ENCODE measurements at places on chromosomes 1 and 21.

DNA sequence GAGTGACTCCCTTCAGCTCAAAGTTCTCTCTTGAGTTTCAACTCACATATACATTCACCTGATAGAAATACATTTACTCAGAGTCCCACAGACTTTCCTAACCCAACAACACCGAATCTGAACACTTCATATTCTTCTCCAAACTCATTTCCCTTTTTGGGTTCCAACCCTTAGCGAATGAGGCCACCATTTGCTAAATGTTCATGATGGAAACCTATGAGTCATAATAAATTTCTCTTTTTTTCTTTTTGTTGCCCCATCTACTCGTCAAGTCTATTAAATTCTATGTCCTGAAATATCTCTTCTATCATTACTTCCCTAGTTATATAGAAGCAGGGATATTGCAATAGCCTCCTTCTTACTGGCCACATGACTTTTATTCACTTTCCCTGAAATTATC lies 100.1 kb downstream of the HLX start:
- DNase-seq: no peak

DNA sequence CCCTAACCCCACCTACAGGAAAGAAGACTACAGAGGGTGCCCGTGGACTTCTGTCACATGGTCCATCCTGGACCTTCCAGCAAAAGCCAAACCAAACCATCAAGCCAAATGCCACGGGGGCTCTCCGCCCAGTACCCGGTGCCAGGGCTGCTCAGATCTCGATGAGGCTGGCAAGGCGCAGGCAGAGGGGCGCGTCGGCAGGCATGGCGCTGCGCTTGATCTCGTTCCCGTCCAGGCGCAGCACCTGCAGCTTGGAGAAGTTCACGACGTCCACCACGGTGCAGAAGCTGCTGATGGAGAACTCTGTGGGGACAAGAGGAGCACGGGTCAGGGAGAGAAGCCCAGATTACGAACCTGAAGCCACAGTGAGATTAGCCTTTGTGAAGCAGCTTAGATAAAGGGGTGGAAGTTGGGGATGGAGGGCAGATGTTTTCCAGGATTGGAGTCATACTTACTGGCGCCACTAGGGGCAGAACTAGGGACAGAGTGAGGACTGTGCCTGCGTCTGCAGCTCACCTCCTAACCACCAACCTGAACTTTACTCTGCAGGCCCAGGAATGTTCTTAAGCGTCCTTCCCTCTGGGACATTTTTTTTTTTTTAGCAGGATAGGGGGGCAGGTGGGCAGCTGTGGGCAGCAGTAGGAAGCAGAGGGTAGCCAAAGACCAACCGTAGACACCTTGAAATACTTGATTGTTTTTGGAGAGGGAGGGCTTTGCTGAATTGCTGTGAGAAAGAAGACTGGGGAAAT lies 8.6 kb downstream of the FMOD start:
- DNase-seq: no peak

- no peak for DNase-seq
These were observed 48.6 kb upstream of the GPR52 start for GRCh38 chr1:174399211-174399610.

- no peak for DNase-seq
These were observed 12.5 kb downstream of the RBBP5 start for GRCh38 chr1:205109269-205109668.

DNA sequence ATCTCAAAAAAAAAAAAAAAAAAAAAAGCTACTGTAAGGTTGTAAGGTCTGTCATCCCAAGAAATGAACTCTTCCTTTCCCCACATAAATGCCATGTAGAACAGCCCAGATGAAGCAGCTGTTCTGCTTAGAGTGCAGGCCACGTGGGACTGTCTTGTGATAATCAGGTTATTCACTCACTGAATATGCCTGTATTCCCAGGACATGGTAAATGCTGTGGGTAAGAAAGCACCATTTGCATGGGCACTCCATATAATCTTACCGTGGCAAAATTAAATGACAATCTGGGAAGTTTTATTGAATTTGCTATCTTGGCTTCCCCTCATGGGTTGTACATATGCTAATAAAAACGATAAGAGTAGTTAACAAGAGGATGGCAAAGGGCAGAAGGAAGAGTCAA lies 13.8 kb downstream of the RGS5 start:
- no peak for DNase-seq

- no peak for DNase-seq
These were observed 26.6 kb upstream of the MPZL1 start for GRCh38 chr1:167695147-167695546.

DNA sequence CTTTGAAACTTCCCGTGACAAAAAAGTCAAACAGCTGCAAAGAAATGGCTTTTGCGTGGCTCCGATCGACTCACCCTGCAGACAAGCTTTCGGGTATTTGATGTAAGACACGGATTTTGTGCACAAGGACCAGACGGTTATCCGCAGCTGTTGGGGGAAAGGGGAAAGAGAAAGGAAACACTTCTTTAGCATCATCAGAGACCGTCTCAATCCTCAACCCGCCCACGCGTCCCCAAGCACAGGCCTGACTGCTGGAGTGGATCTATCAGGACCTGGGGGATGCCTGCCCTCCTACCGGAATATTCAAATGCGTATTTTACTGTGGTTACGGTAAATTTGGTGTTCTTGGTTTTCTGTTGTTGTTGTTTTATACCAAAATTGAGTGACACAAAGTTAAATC lies 11.2 kb downstream of the WRAP73 start:
- no peak for DNase-seq

DNA sequence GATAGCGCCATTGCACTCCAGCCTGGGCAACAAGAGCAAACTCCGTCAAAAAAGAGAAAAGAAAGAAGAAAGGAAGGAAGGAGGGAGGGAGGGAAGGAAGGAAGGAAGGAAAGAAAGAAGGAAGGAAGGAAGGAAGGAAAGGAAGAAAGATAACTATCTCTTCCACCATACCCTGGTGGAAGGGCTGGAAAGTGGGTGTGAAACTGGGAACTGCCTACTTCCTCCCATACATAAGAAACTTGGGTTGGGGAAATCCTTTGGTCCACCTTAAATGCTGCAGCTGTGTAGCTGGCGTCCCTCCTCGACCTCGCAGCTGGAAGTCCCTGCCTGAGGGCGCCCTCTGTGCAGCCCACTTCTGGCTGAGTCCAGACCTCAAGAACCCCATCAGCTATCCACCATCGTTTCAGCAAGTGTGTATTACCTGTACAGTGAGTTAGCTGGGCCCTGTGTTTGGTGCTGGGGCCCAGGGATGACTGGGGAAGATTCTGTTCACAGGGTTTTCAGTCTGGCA lies 4.6 kb upstream of the FAM167B start:
- DNase-seq: no peak

GRCh38 chr1:7932524-7933138 lies 8.0 kb downstream of the TNFRSF9 start:
- DNase-seq: no peak

GRCh38 chr1:114561333-114561732 lies 20.1 kb downstream of the BCAS2 start:
- no peak for DNase-seq

DNA sequence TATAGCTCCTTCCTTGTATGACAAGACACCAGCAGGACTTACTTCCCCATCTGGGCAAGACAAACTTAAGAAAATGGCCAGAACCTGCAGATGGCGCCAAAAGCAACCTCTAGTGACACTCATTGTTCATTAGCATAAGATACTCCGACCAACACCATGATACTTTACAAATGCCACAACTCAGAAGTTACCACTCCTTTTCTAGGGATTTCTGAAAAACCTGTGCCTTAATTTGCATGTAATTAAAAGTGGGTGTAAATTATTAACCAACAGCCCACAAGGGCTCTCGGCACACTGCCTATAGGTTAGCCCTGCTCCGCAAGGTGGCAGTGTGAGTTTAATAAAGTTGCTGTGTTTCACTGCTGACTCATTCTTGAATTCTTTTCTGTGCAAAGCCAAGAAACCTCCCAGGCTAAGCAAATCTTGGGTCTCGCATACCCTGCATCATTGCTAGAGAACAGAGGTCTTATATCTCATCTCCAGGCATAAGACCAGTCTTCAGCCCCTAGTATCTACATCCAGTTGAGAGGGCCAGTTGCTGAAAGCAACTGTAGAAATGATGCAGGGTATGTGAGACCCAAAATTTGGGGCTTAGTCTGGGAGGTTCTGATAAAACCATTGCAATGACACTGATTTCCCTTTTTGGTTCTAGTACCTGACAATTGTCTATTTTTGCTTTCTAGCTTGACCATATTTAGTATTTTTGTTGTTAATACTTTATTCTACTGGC lies 86.4 kb downstream of the FAF1 start:
- DNase-seq: no peak

DNA sequence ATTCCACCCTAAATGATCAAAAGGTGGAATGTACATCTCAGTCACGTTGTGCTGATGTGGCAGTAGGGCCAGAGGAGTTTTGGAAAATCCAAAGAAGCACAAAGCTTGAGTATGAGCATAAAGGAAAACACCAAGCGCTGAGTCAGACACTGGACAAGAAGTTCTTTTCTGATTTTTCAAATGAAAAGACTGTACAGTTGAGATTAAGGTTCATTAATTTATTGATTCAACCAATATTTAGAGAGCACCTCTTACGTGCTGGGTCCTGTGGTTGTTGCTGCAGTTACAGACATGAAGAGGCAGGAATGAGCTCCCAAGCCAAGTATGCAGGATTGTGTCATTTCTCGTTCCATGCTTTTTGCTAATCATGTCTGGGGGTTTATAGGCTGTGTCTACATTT lies 28.9 kb upstream of the APP start:
- no peak for DNase-seq

DNA sequence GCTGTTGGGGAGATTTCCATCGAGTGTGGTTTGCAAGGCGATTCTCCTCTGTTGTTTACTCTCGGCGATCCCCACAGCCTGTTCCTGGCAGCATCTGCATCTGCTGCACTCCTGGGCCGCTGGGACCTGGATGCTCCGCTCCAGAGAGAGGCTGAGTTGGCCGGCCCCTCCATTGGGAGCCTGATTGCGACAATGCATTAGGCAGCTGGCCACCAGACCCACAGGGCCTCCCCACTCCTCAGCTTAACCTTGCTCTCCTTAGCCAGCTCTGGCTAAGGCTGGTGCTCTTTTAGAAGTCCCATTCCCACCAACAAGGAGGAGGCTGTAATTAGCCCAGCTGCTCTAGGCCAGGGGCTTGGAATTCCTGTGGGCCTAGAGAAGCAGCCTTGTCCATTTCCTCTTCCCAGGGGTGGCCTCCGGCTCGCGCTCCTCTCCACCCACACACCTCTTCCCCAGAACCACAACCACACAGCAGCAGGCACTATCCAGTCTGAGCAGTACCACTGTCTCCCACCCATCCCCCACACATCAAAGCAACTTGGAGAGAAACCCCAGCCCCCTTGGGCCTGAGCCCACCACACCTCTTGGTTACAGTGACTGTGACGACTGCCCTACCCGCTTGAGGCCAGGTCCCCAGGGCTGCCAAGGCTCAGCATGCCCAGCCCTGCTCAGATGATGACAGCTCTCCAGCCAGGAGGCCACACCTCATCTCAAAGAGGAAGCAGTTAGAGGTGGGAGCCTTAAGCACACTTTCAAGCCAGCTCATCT lies 193.8 kb upstream of the EDN2 start:
- no peak for DNase-seq

DNA sequence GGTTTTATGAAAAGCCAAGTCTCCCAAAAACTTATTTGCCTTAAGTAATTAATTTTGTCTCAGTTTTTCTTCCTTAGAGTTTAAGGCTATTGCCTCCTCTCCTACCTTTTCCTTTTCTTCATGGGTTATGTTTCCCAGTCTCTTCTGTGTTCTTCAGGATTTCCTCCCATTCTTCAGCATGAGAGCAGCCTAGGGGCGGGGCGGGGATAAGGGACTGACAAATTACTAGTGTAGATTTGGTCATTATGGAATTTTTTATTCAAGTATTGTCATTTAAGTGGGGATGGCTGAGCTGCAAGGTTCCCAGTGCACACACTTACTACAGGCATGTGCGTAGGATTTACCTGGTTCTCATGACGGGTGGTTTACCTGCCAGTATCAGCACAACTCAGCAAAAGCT lies 35.2 kb upstream of the PIGV start:
- DNase-seq: no peak

GRCh38 chr1:184297244-184297750 lies 89.5 kb upstream of the C1orf21 start:
- DNase-seq: no peak

- DNase-seq: no peak
These were observed 45.2 kb downstream of the SLC44A3 start for GRCh38 chr1:94865360-94865759.

DNA sequence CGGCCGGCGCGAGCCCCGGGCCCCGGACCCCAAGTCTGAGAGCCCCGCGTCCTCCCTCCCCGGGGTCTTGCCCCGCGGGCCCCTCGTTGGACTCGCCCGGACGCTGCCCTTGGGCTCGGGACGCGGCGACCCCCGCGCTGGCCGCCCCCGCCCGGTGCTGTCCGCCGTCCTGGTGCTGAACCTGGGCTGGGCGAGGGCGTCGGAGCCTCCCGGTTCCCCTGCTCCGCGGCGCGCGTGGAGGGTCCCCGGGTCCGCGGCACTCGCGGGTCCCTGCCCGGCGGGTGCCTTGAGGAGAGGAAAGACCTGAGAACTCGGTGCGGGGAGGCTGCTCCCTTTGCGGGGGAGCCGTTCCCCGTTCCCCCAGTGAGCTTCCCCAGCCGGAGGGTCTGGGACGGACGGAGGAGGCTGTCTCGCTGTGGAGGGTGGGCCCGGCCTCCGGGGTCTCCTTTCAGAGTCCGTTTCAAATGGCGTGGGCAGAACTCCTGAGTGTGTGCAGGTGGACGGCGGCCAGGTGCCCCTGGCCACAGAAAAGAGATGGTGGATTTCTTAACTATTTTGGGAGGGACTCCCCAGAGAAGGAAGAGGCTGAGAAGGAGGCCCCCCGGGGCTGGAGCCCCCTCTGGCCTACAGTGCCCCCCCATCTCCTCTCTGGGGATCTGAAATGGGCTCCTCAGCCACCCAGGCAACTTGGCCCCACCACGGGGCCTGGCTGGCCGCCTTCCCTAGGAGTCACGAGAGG lies 595 bp downstream of the GABRD start:
- peak; percentile 52 for DNase-seq

DNA sequence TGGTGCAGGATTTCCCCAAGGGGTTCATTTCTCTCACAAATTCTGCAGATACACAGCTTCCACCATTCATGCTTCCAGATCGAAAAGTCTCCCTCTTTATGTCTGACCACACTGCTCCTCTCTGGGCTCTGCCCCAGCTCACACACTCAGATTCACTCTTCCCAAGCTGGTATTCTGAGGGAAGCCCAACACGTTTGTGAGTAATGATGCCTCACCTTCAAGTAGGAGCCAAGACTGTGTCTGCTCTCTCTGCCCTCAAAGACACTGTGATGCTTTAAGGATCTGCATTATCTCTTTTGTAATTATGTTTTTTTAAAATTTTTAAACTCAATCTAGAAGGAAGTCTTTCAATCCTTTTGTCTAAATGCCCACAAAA lies 19.8 kb downstream of the PRAMEF11 start:
- no peak for DNase-seq

DNA sequence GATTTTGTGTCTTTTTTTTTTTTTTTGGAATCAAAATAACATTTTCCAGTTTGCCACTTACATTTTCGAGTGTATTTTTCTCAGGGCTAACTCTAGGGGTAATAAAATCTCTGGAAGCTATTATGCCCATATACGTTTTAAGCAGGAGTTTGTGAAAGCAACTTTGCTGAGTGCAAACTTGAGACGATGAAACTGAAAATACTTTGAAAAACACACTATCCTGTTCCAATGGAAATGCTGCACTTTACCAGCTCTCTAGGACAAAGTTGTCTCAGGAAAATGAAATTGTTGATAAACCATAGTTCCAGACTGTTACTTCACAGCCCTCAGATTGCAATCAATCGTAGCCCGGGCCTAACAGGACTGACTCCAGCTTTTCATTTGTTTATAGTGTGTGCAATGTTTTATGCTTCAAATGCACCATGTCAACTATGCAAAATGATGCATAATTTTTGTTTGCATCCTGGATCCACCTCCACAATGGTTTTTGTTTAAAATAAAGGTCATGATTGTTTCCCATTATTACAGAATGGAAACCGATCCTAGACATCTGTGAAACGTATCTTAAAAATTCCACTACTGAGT lies 220.6 kb upstream of the PKN2 start:
- DNase-seq: no peak

All from mesothelial cell of epicardium (in vitro differentiated cells).